Fibroblast of skin of right quadriceps (primary cell): ENCODE measurements at places on chromosomes 7 and 10.

- no peak for DNase-seq
Observed at GRCh38 chr10:96379758-96380157, 21.0 kb upstream of the OPALIN start.

DNA sequence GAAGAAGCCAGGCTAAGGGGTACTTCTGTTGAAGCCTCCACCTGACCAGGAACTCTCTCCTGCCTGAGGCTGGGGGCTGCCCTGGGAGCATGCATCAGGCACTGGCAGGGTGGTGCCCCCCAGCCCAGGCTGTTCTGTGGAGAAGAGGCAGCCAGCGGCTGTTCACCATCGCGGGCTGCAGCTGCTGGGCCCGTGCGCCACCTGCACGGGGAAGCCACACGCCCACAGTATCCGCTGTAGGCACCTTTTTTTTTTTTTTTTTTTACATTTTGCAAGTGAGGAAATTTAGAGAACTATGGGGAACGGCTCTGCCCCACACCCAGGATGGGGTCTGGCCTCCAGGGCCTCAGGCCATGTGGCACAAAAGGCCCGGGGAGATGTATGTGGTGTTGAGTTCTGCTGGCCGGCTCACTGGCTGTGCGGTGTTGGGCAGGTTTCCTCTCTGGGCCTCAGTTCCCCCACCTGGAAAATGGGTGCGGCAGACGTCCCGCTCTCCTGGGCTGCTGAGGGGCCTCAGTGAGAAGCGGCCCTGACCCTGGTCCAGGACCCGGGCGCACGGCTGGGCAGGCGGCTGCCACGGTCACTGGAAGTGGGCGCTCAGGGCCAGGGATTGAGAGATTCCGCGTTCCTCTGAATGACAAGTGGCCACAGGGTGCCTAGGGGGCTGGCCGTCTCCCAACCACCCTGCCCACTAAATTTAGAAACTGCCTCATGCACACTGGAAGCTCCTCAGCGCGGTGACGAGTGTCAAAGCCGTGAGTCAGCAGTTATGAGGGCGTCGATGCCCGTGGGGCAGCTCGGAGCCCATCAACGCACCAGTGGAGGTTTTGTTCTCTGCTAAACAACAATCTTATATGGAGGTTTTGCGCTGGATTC lies 8.8 kb upstream of the INTS1 start:
- peak; percentile 72 for DNase-seq

DNA sequence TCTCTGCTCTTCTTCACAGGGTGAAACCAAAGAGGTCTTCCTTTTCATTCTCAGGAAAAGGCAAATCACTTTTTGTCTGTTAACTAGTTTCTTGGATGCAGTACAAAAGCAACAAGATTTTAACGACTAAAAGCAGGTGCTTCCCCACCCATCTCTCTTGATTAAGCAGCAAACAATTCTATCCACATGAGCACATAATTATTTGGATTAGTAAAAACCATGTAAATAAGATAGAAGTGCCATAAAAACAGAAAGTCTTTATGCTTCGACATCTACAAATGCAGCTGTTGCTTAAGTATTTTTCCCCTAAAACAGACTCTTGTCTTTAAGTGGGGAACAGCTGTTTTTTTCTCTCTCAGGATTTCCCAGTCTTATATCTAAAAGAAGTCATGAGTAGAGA lies 37.4 kb downstream of the USP54 start:
- no peak for DNase-seq

DNA sequence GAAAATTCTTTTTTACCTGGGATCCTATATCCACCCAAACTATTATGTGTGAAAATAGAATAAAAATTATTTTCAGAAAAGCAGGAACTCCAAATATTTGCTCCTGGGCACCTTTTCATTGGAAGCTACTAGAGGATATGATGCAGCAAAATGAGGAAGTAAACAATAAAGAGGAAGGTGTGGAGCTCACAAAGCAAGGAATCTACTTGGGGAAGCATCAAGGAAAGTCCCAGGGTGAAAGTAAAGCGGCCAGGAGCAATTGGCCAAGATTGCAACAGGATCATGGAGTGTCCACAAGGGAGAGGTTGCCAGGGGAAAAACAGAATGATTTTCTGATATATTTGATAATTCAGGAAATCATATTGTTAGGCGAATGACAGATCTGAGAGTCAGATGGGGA lies 80.8 kb downstream of the CARD11 start:
- DNase-seq, result no peak

DNA sequence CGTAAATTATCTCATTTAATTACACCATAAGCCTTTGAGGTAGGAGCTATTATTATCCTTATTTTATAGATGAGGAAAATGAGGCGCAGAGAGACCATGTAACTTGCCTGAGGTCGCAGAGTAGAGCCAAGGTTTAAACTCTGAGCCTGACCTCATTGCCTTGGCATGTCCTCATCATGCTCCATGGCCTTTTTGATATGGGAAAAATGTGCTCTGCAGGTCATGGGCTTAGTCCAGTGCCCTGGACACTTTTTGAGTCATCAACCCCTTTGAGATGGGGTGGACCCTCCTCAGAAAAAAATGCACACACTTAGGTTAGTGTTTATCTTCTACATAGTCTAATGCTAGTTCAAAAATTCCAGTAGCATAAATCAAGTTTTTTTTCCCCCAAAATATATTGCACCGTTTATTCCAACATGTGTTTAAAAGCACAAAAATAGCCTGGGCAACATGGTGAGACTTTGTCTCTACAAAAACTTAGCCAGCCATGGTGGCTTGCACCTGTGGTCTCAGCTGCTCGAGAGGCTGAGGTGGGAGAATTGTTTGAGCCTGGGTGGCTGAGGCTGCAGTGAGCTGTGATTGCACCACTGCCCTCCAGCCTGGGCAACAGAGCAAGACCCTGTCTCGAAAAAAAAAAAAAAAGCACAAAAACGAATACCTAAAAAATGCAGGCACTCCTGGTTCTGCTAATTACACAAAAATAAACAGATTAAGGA lies 28.6 kb upstream of the TMEM178B start:
- DNase-seq, result no peak

DNA sequence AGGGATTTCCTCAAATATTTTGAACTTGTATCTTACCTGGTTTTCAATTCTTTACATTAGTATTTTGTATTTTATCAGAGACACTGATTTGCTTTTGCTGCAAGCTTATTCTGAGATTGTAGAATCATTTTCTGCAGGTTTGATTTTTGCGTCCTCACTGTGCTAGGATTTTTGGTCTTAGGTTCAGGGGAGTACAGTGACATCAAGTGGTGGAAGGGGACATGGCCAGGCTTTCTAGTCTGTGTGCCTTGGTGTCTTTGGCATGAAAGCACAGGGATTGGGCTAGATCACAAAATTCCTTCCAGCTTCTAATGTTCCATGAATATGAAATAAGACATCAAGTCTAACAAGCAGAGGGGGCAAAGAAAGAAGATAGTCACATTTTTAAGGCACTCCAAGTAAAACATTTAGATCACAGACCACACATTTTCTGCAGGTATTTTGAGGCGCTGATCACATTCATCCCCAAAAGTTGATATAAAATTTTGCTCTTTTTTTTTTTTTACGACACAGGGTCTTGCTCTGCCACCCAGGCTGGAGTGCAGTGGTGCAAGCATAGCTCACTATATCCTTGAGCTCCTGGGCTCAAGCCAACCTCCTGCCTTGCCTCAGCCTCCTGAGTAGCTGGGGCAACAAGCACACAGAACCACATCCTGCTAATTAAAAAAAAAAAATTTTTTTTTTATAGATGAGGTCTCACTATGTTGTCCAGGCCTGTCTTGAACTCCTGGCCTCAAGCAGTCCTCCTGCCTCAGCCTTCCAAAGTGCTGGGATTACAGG lies 124.4 kb downstream of the PON1 start:
- DNase-seq, result peak; percentile 55

DNA sequence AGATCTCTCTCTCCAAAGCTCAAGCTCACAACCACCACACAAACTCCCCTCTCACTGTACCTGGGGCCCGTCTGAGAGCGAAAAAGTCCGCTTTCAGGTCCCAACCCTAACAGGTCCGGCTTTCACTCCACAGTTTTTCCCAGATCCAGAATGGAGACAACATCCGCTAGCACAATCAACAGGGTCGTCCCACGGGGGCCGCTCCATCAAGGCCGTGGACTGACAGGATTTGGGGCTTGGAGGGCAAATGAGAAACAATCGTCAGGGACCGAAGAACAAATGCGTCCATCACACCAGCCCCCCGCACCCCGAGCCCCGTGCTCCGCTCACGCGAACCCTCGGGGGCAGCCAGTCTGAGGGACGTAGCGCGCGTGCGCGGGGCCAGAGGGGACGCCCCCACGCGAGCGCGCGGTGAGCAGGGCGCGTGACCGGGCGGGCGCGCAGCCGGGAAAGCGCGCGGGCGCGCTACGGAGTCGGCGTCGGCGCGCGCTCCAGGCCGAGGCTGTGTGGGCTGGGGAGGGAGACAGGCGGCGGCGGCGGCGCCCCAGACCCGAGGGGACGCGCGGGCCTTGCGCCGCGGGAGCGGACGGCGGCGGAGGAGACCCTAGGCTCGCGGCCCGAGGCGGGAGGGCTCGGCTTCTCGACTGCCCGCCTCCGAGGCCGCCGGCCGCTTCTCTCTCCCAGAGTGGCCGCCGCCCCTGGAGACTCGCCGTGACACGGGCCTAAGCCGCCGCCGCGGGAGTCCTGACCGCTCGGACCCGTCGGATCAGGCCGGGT lies at the start of gene SLK:
Gene SLK, plus strand, starts transcription at position 470 of the 777 bp plus-strand sequence. CDS start 606 bp downstream, outside the sequence.
- DNase-seq, result peak; percentile 86

DNA sequence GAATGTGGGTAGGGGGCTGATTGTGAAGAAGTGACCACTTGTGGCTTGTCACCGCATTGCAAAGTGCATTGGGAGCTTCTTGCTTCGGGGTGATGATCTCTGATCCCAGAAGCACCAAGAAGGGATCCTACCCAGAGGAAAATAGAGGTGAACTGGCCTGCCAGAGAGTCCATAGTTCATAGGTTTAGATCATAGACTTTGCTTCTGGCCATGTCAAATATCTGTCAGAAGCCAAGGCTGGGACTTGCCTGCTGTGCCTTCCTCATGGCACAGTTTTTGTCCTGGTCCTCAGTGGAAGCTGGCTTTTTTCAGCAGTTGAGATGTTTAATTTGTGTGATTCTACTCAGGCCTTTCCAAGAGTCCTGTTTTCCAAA lies 1.1 kb downstream of the ZSWIM8 start:
- no peak for DNase-seq

GRCh38 chr10:109411917-109412316 lies 511.4 kb downstream of the XPNPEP1 start:
- DNase-seq, result no peak

- no peak for DNase-seq
Observed at GRCh38 chr7:131045526-131045925, 282.1 kb upstream of the MKLN1 start.

- no peak for DNase-seq
Observed at GRCh38 chr10:33153968-33154327, 180.5 kb downstream of the NRP1 start.

DNA sequence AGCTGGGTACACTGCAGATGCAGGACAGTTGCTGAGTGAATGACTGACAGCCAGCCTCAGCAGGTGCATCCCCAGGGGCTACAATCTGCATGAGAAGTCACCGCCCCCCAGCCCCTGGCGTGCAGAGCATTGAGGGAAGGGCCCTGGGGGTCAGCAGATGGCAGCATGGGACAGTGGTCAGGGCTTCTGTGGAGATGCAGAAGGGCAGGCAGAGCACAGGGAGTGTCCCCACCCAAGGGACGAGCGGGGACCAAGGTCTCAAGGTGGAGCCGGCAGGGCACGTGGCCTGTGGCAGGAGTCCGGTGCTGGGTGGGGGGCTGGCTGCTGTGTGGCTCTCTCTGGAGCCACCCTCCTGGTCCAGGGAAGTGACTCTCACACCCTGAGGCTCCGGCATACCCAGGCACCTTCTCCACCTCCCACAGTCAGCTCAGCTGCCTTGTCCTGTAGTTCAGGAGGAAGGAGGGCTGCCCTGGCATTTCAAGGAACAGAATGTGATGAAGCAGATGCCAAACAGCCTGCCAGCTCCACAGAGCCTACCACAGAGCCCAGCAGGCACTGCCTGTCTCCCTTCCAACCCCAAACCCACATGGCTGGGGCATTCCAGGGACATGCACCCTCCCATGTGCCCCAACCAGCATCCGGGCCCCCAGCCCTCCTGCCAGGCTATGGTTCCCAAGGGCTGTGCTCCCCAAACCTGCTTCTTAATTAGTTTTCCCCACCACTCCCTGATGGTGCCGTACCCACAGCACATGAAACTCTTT lies 114.5 kb downstream of the TMEM130 start:
- DNase-seq, result no peak

GRCh38 chr10:132254841-132255240 lies 52.9 kb downstream of the STK32C start:
- no peak for DNase-seq

DNA sequence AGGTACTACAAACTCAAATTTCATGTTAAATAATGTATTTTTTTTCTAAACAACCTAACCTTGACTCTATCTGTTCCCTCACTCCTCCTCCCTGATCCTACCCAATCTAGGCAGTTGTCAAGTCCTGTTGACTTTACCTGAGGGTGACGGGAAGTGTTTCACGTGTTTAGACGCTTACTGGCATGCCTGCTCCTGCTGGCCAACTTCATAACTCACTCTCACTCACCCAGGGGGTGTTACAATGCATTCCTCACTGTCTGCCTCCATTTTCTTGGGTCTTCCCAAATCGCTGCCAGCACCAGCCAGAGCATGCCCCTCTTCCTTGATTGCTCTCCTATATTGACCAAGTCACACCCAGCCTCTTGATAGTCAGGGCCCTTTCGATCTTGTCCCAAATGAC lies 28.3 kb downstream of the CRCP start:
- no peak for DNase-seq

DNA sequence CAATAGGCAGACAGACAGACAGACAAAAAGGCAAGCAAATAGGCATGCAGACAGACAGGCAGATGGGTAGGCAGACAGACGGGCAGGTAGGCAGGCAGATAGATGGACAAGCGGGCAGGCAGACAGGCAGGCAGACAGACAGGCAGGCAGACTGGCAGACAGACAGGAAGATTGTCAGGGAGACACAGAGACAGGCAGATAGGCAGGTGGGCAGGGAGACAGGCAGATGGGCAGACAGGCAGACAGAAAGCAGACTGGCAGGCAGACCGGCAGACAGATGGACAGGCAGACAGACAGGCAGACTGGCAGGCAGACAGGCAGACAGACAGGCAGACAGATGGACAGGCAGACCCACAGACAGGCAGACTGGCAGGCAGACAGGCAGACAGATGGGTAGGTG lies 70.3 kb upstream of the MYL10 start:
- no peak for DNase-seq

DNA sequence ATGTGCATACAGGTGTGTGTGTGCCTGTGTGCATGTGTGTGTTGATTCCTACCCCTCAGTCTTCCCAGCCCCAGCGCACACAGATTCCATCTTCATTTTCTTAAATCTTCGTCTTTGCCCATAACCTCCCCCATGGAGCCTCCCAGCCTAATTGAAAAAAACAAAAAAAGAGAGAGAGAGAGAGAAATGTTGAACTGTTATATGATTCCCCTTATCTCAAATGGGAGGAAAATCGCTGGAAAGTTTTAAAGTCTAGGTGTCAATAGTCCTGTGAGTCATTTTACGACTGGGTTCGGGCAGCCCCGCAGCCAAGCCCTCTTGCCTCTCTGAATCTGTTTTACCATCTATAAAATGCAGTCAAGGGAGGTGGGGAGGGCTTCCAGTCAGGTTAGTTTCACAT lies 60.9 kb downstream of the SPOCK2 start:
- DNase-seq, result no peak

GRCh38 chr7:115546790-115547189 lies 483.8 kb downstream of the TFEC start:
- DNase-seq, result no peak
